Activated B cell treated with CpG ODN at 0.5 μM for 24 hours (primary cell): ENCODE measurements at places on chromosomes 1 and 21. TPM values are rescaled to one million over a fixed set of nuclear protein-coding genes. Genes with fewer than 3 reads are reported as not detected.

DNA sequence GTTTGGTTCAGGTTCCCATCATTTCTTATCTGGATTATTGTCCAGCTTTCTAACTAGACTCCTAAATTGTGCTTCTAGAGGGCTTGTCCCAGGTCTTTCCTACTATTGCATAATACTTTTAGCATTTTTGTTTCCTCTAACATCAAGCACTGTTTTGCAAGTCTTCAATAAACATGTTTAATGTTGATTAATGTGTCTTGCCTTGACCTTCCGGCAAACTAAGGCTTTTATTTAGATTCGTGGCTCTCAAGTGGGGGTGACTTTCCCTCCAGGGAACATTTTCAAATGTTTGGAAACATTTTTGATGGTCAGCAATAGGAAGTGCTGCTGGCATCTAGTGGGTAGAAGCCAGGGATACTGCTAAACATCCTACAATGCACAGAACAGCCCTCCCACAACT is 90.7 kb downstream of the RPE65 start:
- DNase-seq, result no peak

DNA sequence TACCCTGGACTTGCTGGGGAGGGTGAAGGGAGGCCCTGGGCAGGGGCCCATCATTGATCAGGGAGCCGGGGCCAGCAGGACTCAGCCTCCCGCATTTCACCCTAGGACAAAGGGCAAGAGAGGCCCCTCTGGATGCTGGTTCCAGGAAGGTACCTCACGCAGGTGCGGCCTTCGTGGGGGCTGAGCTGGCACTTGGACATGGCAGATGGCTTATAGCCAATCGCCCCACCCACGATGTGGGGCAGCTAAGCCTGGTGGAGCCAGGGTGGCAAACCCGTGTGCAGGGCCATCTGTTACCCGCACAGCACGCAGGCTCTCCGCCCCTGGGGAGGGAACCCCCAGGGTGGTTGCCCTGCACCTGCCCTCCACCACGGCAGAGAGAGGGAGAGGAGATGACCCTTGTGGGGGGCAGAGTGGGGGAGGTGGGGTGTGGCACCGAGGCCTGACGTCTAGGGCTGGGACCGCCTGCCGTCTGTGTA is 2.5 kb downstream of the TFF3 start:
- DNase-seq, result no peak

MAEL gene
- not detected in 2 replicates for total RNA-seq

SPRR4 gene
- not detected in 2 replicates for total RNA-seq

DNA sequence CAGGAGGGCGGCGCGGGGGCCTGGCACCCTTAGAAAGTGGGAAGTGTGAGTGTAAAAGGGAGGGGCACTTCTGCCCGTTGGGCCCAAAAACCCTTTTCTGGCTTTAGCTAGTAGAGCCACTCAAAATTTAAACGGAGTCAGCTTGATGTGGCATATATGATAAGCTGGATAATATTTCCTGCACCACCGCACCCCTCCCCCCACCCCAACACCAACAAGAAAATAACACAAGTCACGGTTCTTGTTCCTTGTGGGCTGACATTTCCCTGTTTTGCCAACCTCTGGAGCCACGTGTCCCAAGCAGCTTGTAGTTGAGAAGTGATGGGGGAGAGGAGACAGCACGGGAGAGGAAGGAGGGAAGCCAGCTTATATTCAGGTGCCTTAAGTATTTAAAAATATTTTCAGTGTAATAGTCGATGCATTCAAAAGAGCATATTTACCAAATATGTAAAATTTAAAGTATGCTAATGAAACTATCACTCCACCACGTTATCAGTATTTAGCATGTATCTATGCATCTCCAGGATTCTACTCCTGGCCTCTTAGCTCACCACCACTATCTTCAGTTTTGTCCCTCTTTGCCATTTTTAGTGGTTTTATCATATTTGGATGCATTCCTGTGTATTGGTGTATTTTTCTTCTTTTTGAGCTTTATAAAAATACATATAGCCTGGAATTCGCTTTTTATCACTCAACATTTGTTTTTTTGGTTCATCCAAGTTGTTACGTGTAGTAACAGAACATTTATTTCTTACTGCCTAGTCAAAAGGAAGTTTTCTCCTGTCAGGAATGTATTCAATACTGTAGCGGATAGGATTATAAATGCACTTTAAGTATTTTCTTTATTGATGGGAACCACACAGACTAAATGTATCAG is 773 bp upstream of the DDX59 start:
- no peak for DNase-seq

IQGAP3 gene
- 0.22 and 0.29 TPM in 2 replicates for total RNA-seq
